Activated CD8-positive, alpha-beta memory T cell treated with anti-CD3 and anti-CD28 coated beads for 1 hour (primary cell): ENCODE measurements at places on chromosomes 3 and 15.

- no peak for DNase-seq
Measured at GRCh38 chr3:95971573-95971972, 842.8 kb upstream of the EPHA6 start.

DNA sequence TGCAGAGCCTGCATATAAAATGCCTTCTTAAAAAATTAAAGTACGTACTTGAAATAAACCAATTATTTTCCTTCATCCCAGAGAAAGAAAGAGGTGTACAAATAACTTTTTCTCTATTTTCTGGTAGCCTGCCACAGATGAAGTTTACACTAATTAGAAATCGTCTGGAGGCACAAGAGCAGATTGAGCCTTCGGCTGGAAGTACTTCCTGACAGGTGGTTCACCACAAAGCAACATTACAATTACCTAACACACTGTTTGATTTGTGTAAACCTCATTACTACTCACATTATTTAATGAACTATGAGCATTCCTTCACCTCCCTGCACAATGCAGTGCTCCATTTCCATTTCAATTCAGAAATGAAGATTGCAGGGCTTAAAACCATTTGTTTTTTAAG lies 856.1 kb downstream of the SI start:
- DNase-seq = no peak

GRCh38 chr3:41464401-41464800 lies 265.1 kb downstream of the CTNNB1 start:
- no peak for DNase-seq

DNA sequence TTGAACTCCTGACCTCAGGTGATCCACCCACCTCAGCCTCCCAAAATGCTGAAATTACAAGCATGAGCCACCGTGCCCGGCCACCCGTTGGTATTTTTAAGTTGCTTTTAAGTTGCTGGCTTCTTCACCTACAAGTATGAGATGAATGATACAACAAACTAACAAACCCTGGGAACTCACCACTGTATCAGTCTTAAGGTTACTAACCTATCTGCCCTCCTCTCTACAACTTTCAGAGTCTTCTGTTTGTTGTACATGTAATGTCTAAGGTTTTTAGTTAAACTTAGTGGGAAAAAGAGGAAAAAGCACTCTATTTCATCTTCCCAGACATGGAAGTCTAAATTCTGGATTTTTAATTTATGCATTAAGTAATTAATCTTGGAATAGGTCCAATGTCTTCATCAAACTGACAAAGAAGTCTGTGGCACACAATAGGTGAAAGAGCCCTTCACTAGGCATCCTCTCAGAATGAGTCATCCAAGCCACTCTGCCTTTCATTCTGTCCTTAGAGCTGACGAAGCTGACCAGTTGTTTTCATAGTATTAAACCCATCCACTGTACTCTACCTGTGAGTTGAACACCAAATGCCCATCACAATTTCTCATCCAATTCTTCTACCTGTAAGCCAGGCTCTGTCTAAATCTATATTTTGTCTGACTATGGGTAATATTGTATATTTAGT lies 936.1 kb downstream of the TUSC7 start:
- DNase-seq = no peak

- DNase-seq = no peak
Measured at GRCh38 chr3:105585-105984, 91.0 kb upstream of the CHL1 start.

DNA sequence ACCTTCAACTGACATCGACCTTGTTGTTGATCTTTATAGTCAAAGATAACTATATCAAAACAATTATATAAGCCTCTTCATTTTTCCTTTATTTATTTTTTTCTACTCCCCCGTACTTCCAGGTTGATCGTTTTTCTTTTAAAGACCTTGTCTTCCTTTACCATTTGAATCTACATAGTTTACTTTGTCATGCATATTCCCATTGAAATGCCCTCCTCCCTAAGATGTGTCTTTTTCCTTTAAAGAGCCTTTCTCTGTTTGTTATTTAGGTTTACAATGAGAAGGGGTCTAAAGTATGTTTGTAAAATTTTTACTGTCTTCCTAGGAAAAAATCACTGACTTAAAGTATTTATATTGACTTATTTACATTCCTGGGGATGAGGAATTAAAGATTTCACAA lies 29.4 kb upstream of the ZNF717 start:
- DNase-seq = no peak

DNA sequence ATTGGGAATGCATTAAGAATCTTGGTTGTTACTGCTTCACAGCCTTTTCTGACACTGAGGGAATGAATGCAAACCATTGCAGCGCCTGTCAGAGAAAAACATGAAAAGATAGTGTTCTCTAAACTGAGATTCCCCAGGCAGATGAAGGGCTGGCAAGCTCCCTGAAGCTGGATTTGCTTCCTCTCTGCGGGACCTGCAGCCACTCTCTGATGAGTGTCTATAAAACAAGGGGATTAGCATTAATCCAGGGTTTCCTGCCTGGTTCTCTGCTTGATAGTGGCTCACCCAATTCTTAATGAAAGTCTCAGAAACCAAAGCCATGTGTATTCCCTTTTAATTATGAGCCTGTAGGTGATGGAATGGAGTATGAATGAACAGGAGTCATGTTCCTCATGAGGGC lies 344.3 kb upstream of the UMPS start:
- no peak for DNase-seq
